NCI-H748 treated with DMSO at 0.1 percent for 48 hours (cell line): ENCODE measurements at places on chromosomes 16 and 17.

- DNase-seq, result no peak
These were observed 24.8 kb downstream of the TTLL6 start for GRCh38 chr17:48792033-48792798.

DNA sequence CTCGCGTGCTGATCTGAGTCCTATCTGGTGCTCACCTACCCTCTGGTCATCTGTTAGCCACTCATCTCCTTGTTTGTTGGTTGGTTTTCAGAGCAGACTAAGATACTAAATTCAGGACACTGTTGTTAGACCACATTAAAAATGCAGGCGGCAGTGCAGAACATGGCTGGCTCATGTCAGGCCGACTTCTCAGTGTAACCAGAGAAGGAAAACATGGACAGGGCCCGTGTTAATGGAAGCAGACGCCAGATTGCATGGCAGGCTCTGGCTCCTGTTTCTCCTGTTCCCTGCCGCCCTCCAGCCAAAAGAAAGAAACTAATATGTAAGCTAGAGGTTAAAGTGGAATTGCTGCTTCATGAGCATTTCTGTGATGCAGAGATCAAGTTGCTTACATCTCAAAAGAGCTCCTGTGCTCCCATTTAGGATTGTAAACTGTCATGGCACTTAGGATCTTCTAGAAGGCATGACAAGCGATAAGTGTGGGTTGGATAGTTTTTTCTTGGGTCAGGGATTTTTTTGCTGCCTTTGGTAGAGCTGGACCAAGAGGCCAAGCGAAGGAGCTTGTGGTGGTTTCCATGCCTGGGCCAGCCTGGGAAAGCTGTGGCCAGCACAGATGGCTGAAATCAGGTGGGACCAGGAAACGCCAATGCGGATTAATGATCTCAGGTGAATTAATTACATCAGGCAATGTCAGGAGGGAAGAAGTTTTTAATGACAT, 56.1 kb downstream of the YPEL2 start:
- DNase-seq, result no peak

DNA sequence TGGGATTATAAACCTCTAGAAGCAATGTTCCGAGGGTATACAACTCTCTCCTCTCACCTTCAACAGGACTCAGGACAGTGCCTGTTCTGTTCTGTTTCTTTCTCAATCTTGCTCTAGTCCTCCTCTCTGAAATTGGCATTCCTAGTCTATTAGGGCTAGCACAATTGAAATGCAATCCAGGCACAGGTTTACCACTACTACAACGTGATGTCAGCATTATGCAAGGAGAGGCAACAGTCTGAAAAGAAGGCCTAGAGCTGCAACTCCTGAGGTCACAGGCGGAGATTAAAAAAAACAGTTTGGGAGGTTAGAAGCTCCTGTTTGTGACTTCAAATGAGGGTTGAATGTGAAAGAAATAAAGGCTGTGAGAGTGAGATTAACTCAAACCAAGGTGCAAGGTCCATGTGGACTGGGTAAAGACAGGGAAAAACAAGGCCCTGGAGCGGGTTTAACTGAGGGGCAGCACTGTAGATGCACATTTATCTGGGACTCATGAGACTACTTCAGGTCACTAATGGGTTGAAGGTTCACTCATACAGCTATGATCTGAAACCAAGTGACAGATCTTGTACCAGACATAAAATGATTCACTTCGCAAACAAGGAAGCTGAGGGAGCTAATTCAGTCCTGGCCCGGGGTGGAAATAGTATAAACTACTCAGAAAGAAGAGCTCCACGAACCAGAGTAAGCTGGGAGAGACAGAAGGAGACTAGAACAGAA, 16.8 kb downstream of the AMFR start:
- DNase-seq, result no peak

GRCh38 chr17:76696763-76697701, 13.7 kb downstream of the MXRA7 start:
- no peak for DNase-seq
